ENCODE measurements at places on chromosomes 5 and 9.

DNA sequence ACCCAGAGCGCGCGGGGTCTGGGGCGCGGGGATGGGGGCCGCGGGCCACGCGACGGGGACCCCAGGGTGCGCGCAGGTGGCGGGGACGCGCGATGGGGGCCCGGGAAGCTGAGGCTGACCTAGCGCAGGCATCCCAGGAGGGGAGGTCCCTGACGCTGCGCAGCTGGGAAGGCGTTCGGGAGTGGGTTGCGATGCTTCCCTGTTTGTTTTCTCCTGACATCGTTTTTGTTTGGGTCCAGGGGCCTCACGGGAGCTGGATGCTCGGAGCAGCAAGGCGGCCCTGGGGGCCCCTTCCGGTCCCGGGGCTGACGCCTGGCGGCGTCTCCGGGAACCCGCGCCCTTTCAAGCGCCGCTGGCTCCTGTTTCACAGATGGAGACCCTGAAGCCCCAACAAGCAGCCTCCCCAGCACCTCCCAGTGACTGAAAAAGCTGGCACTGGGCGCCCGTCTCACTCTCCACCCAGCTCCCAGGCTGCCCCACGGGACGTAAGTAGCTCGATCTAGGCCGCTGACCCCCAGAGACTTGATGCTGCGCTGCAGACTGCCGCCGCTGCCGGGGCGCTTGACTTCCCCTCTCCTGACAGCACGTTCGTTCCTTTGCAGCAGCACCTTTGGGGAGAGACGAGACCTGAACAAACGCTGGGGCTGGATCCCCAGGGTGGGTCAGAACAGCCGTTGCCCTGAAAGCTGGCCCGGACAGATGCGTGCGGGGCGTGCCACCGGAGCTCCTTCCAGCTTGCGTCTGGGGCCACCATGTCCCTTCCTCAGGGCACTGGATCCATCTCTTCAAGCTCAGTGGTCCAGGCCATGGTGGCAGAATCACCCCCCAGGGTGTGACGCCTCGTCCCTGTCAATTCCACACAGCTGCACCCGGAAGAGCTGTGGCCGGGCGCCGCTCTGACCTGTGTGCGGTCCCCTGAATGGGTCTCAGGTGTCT is 593 bp downstream of the BRD3OS start:
- peak; percentile 45 for DNase-seq

DNA sequence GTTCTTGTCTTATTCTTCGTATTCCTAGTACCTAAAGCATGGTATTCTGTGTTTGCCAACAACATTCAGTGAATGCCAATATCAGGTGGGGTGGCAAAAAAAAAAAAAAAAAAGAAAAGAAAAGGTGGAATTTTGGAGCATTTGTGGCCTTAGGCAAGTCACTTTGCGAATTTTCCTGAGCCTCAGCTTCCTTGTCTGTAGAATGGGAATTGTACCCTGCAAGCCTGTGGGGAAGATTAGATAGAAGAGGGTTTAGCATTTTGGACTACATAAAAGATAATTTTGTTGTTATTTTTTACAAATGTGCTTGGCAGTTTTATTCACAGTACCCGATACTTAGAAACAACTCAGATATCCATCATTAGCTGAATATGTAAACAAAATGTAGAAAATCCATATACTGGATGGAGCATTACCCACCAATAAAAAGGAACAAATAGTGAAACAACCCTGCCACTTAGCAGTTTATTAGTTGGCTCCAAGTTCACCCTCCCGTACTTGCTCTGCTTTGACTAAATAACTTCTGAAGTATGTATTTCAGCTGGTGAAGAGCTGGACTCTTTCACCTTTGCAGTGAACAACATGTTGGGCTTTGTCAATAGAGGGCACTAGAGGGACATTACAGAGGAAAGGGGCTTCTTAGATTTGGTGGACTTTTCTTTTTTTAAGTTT is 13.6 kb downstream of the UBE2D2 start:
- peak; percentile 68 for DNase-seq

- DNase-seq = no peak
Measured at GRCh38 chr5:16894236-16895057, 41.6 kb downstream of the MYO10 start.

DNA sequence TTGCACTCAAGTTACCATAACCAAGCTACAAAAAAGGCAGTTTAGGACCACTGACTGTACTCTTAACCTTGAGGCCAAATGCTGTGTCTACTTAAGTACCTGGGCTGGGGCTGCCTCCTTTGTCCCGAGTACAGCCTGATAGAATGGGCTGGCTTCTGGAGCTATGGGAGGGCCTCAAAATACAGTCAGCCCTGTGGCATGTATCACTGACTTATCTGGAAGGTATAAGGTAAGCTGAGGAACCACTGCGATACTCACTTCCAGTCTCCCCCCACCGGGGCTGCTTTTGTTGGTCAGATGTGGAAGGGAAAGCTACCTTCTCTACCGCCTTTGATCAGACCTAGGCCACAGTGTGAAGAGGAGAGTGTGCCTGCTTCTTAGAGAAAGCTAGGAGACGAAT is 404.8 kb downstream of the ARHGEF28 start:
- DNase-seq = no peak

GRCh38 chr9:124013309-124014210 is 2.0 kb downstream of the LHX2 start:
- no peak for DNase-seq

- DNase-seq = no peak
Measured at GRCh38 chr5:82301190-82301589, 23.0 kb upstream of the RPS23 start.

GRCh38 chr5:115180165-115180709 is 10.5 kb upstream of the TRIM36 start:
- DNase-seq = peak; percentile 17

DNA sequence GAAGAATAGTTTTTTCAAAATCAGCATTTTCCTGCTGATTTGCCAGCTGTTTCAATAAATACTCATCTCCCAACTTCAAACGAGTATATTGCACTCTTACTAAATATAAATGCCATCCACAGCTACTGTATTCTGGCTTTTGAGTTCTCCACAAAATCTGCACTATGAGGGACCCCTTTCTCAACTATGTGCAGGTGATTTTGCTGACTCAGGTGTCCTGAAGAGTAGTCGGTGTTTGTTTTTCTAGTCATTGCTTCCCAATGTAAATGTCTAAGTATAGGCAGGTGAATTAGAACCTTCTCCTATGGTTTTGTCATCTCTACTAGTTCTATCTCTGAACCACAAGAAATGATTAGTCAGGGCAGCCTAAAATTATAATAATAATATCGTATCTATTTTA is 616.8 kb upstream of the MEF2C start:
- DNase-seq = no peak

DNA sequence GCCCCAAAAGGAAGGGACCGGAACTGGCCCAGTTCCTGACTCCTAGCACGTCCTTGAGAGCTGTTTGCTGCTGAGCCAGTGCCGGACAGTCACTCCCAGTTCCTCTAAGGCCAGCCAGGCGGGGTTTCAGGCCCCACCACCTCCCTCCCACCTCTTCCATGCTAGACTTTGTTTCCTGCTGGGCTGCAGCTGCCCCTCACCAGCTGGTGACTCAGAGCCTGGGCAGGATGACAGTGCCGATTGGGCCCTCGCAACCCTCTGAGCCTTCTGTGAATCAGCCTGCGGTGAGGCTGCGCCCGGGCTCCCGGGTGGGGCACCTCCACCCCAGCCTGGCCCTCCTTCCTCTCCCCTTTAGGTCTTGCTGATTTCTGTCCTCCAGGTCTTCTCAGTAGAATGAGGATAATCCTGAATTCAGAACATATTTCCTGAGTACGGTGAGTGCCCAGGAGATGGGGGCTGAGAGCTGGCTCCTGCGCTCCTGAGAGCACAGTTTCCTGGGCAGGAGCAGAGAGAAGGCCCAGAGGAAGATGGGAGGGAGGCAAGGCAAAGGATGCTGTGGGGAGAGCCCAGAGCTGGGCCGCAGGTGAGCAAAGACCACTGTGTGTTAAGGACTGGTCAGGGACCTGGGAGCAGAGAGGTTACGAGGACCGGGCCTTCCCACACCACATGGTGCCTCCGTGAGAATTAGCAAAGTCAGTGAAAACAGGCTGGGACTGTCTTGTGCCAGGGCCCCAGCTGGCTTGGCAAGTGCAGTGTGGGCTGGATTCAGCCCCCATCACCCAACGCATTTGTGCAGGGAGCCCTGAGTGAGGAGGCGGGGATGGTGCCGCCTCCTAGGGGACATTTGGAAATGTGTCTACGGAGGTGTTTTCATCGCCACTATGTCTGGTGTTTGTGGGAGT is 32.9 kb upstream of the STXBP1 start:
- DNase-seq = peak; percentile 67

- DNase-seq = no peak
Measured at GRCh38 chr5:57836331-57836730, 353.7 kb upstream of the ACTBL2 start.

GRCh38 chr5:5220901-5221631 is 80.9 kb downstream of the ADAMTS16 start:
- no peak for DNase-seq

- no peak for DNase-seq
Measured at GRCh38 chr5:127415034-127415433, 102.4 kb upstream of the PRRC1 start.

DNA sequence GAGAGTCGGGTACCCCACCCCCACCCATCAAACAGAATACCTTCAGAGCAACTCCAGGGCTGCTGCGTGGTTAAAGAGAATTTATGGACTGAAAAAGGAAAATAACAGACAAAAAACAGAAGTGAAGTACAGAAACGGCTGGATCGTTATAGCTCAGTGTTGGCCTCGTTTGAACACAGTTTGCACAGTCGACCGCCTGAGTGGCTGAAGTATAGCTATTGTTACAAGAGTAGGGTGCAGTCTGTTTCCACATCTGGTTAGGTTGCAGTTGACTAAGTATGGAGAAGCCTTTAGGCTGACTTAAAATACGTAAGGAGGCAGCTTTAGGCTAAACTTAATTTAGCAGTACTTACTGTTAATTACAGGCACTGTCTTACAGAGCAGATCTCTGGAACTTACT is 121.2 kb downstream of the GCNT1 start:
- no peak for DNase-seq

GRCh38 chr5:103133231-103133630 is 13.1 kb downstream of the PPIP5K2 start:
- no peak for DNase-seq

DNA sequence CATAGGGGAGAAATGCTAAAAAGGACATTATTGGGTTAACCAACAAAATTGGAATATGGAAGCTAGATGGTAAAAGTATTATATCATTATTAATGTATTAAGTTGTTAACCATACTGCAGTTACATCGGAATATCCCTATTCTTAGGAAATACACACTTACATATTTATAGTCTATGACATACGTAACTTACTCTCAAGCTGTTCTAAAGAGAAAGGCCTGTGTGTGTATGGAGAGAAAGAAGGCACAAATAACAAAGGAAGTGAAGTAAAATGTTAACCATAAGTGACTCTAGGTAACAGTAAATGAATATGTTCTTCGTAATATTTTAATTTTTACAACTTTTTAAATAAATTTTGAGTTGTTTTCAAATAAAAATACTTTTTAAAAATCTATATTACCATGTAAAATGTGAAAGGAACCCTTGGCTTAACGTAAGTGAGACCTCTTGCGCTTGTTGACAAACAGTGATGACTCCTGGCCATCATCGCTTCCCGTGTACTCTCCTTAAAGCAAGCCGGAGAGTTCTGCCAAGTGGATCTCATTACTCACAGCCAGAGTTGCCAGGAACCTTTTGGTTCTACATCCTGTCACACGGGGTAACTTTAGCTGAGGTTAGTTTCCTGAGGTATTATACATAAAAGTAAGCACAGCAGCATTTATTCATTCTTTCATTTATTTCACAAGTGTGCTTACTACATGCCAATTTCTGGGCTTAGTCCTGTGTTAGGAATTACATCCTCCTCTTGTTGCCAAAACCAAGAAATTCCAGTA is 165.4 kb downstream of the EPB41L4A start:
- DNase-seq = no peak

GRCh38 chr5:16791036-16791705 is 144.9 kb downstream of the MYO10 start:
- DNase-seq = peak; percentile 29

- no peak for DNase-seq
Measured at GRCh38 chr9:99035313-99035712, 69.6 kb upstream of the TGFBR1 start.

- DNase-seq = peak; percentile 78
Measured at GRCh38 chr9:33458444-33458843, 11.1 kb upstream of the AQP3 start.

- DNase-seq = no peak
Measured at GRCh38 chr5:68230285-68230684, 14.7 kb downstream of the PIK3R1 start.

GRCh38 chr5:141945511-141946051 is 12.4 kb downstream of the PCDH12 start:
- DNase-seq = no peak

Measured in CD4-positive, alpha-beta T cell treated with Interleukin-10 for 1 hour (primary cell).